ENCODE measurements at places on chromosomes 1 and 21.

DNA sequence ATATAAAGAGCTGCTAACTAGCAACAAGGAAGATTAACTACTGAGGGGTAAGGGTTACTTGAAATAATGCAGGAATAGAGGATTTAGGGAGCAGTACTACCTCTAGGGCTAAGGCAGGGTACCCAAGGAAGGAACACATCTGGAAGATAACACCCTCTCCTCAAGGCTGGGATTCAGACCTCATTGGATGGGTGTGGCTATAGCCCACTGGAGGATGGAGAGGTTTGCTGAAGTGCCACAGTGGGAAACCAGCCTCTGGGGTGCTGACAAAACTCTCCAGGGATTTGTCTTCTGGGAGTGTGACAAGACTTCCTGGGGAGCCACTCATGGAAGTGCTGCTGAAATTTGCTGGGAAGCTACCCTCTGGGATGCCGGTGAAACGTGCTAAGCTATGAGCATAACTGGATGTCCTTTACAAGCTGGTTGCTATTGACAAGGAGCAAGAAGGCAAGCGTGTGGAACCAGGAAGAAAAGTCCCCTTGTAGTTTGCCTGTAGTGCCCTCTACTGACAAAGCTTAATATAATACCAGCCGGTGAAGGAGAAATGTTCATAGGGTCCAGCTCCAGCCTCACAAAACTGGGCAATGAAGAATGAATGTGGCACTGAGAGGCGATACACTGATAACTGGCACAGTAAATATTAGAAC is 122.8 kb upstream of the USP24 start:
- no peak for DNase-seq

GRCh38 chr21:37184784-37185593 is 82.1 kb downstream of the VPS26C start:
- no peak for DNase-seq

- no peak for DNase-seq
These were observed 56.3 kb downstream of the GIPC2 start for GRCh38 chr1:78102082-78102481.

DNA sequence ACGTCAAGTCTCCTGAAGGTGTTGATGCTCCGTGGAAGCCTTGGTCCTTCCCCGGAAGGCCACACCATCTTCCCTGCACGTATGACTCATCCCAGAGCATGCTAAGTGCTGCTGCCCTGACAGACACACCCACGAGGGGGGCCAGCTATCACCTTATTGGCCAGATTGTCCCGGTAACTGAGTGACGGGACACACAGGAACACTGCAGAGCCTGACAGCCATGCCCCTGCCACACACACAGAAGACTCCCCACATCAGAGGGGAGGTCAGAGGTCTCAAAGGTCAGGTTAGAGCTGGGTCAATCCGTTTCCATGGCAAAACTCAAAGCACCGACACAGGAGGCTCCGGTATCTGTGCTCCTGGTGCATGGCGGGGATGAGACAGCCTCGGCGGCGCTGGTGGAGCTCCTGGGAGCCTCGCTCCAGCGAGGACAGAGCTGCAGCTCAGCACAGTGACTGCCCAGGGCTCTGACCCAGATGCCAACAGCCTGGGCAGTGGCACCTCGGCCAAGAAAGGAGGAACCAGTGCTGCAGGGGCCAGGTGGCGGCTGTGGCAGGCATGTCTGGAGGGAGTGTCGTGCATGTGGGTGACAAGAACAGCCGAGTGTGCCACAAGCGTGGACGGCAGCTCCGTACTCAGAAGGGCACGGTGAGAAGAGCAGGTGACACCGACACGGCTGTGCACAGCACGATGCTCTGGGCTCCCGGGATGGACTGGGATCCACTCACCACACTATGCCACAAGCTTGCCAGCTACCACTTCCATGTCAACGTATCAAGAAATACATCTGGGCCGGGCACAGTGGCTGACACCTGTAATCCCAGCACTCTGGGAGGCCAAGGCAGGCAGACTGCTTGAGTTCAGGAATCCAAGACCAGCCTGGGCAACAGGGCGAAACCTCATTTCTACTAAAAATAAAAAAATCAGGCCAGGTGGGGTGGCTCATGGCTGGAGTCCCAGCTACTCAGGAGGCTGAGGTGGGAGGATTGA is 14.8 kb upstream of the TMEM240 start:
- DNase-seq: no peak

DNA sequence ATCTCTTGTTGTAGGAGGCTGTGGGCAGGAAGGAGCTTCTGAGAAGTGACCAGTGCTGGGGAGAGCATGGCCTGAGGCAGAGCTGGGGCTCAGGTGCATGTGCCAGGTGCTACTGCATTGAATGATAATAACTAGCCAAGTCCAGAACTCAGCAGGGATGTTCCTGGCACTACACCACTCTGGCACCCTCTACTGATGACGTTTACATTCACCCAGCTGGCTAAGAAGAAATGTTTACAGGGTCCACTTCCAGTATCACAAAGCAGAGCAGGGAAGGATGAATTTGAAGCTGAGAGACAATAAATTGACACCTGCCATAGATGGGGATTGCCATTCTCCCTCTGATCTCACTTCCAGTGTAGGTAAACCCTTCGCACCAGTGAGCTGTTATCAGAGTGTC is 411.8 kb downstream of the SETD4 start:
- no peak for DNase-seq

- no peak for DNase-seq
These were observed 84.9 kb downstream of the KIF14 start for GRCh38 chr1:200535605-200536004.

GRCh38 chr1:151367658-151368392 is 4.7 kb downstream of the SELENBP1 start:
- no peak for DNase-seq

- no peak for DNase-seq
These were observed 41.7 kb downstream of the CD55 start for GRCh38 chr1:207362962-207363860.

DNA sequence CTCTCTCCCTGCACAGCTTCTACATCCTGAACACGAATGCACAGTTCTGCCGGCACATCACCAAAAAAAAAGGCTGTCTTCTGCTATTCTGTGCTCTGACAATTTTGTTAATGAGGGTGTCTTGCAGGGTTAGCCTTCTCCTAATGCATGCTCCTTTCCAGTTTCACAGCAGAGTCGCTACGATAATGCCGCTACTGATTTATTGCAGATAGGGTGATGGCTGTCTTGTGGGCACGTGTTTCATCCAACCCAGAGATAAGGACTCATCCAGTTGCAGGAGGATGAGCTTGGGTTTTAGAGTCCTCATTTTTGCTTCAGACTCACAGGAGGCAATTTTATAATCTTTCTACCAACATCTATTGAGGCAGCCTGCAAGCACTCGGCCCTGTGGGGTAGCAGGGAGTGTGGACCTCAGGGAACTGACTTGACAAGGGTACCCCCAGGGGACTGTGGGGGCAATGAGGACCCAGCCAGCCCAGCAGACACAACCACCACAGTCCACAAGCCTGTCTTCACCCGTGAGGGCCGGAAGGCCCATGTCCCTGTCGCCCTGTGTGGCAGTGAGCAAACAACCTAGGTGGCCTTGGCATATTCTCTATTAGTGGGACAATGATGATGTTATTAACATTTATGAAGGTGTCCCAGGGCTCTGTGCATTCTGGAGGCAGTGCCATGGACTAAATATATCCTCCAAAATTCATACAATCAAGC is 15.4 kb upstream of the UTS2 start:
- DNase-seq: no peak

GRCh38 chr1:21882721-21883415 is 54.2 kb downstream of the HSPG2 start:
- DNase-seq: no peak

DNA sequence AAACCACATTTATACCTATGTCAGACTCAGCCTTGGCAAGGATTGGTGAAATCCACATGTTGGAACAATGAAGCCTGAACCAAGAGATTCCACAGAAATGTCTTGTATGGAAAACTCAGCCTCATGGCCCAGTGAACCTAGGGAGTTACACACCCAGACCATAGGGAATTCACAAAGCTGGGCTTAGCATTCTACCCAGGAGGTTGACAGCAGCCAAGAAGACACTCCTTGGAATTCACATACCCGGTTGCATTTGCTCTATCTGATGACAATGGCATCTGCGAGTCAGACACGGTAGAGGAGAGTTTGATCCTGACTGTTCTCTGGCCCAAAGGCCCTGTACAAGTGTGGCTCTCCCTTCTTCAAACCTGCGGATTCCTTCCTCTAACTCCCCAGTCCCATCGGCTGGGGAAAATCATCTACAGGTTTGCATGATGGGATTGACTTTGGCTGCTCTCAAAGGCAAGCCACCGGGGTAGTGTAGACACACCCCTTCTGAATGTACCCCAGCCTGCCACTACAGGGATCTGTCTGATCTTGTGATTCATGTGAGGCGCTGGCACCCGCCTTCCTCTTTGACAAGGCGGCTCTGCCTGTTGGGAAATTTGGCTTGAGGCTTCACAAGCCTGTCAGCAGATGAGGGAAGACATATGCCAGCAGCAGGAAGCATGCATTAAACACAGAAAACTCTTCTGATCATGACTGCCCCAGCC is 297.3 kb upstream of the KAZN start:
- DNase-seq: no peak

DNA sequence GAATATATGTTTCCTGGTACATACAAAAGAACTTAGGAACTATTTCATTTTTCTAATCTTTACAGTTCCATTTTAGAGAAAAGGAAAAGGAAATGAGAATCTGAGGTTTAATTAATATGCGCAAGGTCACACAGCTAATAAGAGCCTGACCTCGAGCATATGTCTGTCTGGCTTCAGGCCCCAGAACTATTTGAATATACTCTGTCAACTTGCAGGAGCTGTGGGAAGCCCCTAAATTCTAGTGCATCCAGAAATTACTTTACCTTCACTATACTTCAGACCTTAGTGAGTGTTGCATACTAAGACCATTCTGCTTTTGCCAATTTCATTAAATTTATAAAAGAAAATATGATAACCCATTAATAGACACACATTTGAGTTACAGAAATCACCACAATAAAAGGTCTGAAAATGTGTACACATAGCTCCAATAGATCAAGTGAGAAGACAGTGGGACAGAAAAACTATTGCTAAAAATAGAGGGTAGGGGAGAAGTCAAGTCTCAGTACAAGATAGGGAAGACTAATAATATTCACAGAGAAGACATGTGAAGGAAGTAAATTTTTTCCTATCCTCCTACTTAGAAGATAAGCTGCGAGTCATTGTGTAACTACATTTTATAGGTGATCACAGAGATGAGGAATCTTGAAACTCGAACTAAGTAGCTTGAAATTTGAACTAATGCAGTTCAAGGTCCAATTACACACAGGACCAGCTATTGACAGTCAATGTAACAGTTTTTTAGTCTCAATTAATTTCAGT is 3.8 kb downstream of the RGS13 start:
- no peak for DNase-seq

GRCh38 chr1:66750577-66750976 is 1.7 kb upstream of the DYNLT5 start:
- no peak for DNase-seq

DNA sequence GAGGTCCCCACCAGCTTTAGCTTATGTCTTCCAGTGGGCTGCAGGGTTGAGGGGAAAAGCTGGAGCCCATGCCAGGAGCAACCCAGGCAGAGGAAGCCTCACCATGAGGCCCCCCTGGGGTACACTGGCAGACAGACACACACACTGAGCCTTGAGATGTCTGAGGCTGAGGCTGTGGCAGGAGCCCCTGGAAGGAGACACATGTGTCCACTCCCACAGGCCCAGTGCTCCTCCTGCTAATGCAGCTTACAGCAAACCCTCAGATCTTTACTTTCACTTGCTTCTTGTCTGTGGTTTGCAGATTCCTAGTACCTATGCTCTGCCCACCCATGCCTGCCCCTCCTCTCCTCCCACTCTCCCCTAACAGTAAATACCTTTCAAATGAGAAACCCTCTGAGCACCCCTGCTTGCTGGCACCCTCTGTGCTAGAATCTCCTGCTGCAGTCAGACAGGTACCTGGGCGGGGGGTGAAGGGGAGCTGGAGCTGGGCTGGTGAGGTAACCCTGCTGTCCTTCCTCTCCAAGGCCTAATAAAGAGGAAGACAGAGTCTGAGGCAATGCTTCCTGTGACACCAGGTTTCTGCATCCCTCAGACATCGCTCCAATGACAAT is 63.4 kb upstream of the NEK2 start:
- no peak for DNase-seq

DNA sequence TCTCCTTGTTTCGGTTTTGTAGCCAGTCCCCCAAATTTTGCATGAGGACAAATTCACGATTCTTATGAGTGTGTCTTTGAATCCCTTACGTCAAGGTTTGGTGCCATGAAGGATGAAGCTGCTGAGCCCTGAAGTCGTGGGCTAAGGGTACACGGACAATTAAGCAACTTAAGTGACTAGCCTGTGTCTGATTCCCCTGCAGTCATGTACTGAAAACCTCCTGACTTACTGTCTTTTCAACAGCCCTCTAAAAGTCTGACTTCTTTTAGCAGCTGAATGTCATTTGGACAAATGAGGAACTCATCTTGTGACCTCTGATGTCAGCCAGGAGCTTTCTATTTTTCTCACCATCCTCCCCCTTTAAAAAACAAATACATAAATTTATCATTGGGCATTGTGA is 27.1 kb upstream of the C1orf105 start:
- no peak for DNase-seq

DNA sequence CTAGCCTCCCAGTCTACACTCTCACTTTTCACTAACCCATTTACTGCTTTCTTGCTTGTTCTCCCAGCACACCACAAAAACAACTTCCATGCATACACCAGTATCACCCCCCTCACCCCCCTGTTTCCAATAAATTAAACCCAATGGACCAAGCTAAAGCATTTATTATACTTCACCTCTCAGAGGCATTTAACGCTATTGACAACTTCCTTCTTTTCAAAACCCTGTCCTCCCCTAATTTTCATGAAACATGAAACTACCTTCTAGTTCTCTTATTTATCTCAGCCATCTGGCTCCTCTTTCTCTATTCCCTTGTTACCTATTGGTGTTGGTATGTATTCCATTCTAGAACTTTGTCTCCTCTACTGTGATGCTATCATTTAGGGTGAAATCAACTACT is 32.3 kb downstream of the PTPRC start:
- DNase-seq: no peak

DNA sequence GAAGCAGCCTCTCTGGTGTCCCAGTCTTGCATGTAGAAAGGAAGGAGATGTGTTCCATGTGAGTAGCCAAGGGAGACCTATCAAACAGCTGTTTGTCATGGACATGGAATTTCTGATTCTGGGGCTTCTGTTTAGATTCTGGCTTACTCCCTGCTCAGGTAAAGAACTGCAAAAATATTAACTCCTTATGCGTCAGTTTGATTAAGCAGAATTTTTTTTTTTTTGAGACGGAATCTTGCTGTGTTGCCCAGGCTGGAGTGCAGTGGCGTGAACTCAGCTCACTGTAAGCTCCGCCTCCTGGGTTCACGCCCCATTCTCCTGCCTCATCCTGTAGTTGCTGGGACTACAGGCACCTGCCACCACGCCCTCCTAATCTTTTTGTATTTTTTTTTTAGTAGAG is 6.8 kb downstream of the ARV1 start:
- DNase-seq: no peak

DNA sequence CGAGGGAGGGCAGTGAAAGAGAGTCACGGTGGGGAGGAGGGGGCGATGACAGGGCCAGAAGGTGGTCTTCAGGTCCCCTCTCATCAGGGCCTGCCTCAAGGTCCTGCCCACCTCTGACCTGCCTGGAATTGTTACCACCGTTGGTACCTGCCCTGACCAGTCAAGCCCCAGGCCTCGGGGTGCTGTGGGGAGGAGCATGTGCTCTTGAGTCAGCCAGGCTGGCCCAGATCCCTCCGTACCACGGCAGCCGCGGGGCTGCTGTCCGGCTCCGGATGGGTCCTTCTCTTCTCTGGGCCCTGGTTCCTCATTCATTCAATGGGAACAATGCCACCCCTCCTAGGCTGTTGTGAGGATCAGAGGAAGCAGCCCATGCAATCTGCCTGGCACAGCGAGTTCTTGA is 22.0 kb downstream of the SERINC2 start:
- DNase-seq: peak; percentile 66

Measured in left forelimb (tissue), 1 donor.